Right renal pelvis (tissue), 4 donors: ENCODE measurements at places on chromosomes 7 and 10.

DNA sequence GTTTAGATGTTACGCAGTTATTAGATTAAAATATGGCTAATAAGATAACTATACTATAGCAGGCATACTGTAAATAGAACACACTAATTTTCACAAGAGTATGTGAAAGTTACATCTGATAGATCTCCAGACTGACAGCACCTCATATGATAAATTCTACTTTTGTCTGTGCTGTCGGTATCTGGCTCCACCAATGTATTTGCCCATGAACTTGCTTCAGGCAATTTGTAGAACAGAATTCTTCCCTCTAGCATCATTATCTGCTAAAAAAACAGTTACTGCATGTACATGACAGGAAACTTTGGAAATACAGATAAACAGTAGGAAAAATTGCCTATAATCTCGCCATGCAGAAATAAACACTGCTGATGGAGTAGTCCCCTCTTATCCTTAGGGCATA, 137.7 kb downstream of the WNT2 start:
- DNase-seq = no peak

DNA sequence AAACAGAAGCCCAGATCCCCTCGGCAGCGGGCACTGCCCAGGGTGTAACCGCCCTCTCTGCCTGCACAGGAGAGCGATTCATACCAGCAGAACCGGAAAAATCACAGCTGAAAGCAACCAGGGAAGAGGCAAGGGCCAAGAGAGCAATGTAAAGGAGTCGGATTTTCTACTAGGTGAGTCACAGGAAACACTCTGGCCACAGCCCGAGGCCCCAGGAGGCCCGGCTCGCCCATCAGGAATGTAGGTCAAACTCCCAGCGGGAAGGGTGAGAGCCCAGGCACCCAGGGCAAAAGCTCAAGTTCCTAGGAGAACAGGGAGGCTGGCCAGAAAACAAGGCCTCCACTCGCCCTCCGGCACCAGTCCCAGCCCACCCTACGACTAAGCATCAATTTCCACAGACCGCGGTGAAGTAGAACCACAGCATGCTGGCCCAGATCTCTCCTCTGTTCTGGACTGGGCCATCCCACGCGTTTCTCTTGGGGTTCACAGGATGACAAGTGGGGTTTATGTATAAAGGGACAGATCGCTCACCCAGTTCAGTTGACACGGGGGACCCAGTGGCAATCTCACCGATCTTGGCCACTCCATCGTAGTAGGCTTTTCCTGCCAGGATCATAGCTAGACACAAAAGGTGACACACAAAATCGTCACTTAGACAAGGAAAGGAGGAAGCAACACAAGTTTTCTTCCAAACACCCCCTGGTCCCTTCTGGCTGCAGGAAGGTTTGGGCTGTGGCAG, 46.2 kb downstream of the BAIAP2L1 start:
- DNase-seq = no peak

DNA sequence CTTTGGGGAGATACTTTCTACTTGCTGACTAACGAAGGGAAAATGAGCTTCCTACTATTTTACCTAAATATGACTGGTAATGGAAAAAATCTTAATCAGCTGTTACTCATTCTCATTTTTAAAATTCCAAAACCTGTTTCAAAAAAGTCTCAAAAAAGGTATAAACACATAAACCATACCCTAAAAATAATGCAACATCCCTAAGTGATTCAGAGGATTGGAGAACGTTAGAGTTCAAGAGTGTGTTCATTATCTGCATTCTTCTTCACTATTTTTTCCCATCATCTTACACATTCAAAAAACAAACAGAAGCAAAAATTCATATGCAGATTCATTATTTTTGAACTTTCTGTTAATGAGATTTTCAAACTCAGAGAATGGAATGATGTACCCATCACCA, 150.4 kb upstream of the GNAI1 start:
- no peak for DNase-seq

DNA sequence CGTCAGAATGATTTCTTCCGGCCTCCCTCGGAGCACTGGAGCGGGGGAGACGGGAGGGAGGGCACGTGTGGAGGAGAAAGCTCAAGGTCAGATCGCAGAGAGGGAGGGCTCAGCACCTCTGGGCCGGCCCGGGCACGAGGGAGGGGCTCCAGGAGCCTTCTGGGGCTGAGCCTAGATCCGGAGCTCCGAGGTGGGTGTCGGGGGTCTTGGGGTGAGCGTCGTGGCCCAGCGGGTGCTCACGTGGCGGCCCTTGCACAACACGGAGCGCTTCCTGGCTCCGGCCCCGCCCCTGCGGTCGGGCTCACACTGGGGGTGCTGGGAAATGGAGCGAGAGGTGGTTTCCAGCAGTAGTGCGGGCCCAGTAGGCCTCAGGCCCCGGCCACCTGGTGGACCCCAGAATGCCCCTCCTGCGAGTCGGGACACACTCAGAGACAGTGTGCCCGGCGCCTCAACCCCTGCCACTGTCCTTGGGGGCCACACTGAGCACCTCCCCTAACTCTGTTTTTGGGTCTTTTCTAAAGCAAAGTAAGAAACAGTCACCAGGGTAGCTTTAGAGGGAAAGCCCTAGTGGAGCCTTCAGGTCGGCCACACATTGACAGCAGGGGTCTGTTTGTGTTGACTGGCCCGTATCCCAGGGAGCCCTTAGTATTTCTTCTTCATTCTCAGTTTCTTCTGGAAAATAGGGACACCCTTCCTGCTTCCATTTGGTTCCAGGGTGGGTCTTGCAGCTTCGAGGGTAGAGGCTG, 798 bp downstream of the PPIF start:
- no peak for DNase-seq

- DNase-seq = peak; percentile 31
Observed at GRCh38 chr7:92448205-92448747, 994 bp downstream of the GATAD1 start.

DNA sequence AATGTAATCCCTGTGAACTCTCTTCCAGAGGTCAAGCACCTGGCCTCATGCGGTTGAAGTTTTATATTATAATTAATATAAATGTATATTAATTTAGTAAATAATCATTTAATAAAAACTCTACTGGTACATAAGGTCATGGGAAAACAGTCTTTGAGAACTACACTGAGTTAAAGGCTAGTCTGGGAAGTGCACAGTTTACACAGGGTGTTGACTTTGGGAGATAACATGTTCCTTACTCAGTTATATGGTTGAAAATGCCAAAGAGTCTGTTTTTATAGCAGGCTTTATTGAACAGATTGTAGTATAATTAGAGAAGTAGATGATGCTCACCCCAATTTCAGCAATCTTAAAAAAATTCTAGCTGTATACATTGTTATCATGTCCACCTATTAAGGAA, 735.9 kb downstream of the GATA3 start:
- no peak for DNase-seq

DNA sequence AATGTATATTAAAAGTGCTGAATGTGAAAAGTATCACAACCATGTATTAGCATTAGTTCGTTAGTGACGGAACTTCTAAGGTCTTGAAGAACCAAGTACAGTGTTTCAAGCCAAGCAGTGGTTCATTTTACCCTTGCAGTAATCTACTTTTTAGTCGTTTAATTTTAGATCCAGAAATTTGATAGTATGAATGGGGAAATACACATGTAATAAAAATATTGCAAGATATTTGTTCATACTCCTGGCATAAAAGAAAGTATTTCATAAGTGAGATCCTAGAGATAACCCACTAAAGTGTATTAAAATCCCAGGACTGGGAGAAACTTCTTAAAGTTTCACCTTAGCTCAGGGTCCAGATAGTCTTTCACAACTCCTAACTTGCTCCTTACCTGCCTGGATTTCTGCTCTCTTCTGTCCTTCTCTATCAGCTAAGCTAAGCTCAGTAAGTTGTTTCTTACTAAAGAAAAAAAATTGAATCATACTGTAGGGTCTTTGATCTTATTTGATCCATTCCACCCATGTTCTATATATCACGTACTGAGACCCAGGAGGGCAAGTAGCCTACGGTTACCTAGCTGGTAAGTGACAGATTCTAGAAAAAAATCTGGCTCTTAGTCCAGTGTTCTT, 1.5 kb downstream of the BCAP29 start:
- no peak for DNase-seq

DNA sequence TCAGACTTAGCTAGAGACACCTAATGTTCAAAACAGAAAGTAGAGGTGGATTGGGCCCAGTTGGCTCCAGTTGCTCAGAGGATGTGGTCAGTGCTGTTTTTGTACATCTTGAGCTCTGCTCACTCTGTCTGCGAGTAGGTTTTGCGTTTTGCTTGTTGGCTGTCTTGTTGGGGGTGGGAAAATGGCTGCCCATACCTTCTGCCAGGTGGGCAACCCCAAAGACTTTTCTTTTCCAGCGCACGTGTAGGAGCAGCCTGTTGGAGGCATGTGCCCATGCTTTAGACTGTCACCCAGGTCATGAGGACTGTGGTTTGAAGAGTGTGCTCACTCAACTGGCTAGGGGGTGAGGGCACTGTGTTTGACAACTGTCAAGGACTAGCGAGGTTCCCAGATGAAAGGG, 73.9 kb downstream of the KAT6B start:
- DNase-seq = no peak

- no peak for DNase-seq
Observed at GRCh38 chr10:51389415-51390321, 309.7 kb downstream of the CSTF2T start.

DNA sequence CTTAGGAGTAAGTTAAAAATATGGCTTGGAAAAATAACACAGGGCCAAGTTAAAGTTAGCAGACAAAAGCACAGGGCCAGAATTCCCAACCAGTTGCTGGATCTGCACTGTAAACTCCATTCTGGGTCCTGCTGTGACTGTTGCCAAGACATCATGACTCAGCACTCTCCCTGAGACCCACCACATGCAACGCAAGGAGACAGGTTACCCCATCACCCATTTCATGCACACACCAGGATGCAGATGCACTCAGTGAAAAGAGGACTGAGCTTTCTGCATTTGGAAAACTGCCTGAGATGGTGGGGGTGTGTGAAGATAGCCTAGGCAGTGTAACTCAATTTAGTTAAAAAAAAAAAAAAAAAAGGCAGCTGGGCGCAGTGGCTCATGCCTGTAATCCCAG, 97.6 kb upstream of the ZNF438 start:
- no peak for DNase-seq

- no peak for DNase-seq
Observed at GRCh38 chr10:55474258-55474657, 673.2 kb upstream of the PCDH15 start.

DNA sequence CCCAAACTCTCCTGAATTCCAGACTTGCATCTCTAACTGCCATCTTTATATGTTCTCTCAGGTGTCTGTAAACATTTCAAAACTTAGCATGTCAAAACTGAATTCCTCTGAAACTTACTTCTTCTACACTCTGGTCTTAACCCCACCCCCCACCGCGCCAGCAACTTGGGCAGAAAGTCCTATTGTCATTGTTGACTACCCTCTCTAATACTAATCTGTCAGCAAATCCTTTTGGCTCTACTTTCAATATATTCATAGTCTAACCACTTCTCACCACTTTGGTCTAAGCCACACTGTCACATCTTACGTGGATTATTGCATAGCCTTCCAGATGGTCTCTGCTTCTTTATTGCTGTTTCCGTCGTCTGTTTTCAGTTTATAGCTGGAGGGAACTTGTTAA, 86.6 kb downstream of the AHCYL2 start:
- DNase-seq = no peak

DNA sequence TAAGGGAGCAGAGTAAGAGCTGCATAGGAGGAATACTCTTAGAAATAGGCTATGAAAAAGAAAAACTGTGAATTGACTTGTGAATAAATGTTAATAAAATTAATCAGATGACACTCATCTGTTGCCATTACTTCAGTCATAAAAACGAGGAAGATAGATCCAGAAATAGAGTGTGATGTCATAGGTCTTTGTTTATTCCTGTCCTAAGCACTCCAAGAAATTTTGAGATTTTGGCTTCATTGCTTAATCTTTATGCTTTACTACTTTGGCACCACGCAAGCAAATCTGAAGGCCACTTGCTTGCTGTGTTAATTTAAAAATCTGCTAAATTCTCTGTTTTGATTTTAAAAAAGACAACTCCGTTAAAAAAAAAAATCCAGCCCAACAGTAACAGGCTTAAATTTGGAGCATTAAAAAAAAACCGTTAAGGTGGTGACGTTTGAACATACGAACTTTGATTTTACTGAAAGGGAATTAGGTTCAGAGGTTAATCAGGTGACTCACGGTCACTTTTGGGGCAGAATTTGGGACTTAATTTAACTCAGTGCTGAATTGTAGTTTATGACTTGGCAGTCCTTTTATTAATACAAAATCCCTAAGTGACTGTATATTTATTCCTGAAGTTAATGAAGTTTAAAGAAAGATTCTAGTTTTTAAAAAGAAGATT, 3.4 kb downstream of the IFRD1 start:
- no peak for DNase-seq

DNA sequence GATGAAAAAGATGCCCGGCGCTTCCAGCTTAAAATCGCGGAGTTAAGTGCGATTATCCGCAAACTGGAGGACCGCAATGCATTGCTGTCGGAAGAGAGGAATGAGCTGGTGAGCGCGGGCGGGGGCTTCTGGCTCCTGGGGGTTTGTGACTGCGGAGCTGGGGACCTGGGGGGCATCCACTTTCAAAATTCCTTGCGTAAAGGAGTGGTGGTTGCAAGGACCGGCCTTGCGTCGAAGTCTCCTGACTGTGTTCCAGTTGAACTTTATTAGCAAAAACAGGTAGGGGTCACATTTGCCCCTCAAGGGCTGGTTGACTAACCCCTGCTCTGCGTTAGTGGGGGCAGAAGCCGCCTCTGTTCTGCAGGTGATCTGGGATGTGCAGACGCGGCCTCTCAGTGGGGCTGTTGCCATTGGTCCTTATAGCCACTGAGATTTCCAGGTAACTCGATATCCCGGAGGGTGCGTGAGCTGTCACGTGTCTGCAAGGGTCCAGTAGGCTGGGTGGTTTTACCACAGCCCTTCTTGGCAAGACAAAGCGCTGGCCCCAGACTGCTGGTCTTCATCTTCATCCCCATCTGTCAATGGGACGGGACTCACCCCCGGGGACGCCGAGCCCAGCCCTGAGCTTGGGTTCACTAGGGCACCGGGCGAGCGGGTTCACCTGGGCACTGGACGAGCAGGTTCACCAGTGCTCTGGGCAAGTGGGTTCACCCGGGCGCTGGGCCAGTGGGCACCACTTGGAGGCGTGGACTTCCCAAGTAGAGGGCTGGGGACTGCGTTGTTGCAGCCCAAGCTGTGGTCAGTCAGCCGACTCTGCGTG, 51.5 kb upstream of the DPYSL4 start:
- no peak for DNase-seq

GRCh38 chr7:45885264-45885882, 2.9 kb upstream of the IGFBP1 start:
- DNase-seq = no peak

- peak; percentile 61 for DNase-seq
Observed at GRCh38 chr7:124085179-124085578, 52.3 kb upstream of the TMEM229A start.

- no peak for DNase-seq
Observed at GRCh38 chr7:94392393-94392786, 2.3 kb upstream of the COL1A2 start.

GRCh38 chr10:54702583-54703485, 98.2 kb downstream of the PCDH15 start:
- DNase-seq = no peak

DNA sequence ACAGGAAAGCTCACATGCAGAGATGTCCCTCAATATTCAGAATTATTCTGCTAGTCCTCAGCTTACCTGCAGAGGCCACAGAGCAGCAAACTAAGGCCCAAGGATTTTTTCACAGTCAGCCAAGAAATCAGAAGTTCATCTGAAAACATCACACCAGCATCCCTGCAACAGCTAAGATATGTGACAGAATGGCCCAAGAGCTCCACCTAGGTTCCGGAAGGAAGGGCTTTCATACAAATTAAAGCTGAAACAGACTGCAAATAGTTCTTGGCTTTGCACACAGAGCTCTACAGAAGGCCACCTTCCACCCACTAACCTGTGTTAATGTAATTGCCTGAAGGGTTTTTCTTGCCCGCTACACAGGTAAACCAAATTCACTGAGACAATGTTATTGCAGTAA, 438.8 kb upstream of the C7orf33 start:
- no peak for DNase-seq
